ENCODE measurements at places on chromosomes 12 and 14.

DNA sequence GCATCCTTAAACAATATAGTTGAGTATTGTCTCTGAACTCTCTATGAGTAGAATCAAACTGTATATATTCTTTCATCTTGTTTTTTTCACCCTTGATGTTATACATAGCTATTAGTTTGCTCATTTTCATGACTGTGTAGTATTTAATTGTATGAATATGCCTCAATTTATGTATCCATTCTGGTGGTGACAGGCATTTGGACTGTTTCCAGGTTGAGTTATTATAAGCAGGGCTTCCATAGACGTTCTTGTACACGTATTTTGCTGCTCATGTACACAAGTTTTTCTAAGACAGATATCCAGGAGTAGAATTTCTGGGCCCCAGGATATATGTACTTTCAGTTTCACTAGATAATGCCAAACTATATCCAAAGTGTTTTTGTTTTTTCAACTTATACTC, 211.4 kb downstream of the NTF3 start:
- no peak for DNase-seq

DNA sequence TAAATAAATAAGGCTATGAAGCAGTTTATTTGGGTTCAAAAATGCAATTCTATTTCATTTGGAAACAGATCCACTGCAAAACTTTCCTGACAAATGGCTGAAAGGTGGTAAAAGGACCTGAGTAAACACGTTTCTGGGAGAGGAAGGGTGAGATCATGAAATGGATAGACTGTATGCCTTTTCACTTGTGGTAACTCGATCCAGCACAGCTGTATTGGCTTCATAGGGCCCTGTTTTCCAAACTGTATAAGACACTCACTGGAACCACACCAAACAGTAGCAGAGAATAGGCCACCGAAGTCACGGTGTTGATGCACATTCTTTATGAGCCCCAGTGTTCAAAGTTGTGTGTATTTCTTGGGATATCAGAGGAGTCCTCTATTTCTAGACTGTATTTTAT, 325.2 kb upstream of the DIO2 start:
- no peak for DNase-seq

GRCh38 chr14:76163668-76164363, 12.1 kb downstream of the GPATCH2L start:
- no peak for DNase-seq

DNA sequence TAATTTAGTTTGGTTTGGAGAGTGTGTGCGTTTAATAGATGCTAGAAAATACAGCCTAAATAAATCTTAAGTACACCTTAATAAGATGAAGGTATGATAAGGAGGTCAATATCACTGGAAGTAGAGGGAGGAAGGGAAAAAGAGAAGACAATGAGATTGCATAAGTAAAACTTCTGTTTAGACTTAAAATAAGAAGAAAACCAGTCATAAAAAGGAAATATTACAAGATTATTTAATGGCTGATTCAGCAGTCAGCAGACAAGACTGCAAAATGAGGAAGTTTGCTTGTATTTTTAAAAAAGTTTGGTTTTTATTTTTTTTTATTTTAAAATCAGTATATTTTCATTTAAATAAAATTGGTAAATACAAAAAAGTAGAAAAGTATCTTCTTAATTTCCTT, 3.2 kb downstream of the SLC38A6 start:
- no peak for DNase-seq

Data from neural crest cell (in vitro differentiated cells).